ENCODE measurements at places on chromosomes 6 and 20.

GRCh38 chr6:153083869-153084268, 47.2 kb downstream of the RGS17 start:
- DNase-seq: no peak

DNA sequence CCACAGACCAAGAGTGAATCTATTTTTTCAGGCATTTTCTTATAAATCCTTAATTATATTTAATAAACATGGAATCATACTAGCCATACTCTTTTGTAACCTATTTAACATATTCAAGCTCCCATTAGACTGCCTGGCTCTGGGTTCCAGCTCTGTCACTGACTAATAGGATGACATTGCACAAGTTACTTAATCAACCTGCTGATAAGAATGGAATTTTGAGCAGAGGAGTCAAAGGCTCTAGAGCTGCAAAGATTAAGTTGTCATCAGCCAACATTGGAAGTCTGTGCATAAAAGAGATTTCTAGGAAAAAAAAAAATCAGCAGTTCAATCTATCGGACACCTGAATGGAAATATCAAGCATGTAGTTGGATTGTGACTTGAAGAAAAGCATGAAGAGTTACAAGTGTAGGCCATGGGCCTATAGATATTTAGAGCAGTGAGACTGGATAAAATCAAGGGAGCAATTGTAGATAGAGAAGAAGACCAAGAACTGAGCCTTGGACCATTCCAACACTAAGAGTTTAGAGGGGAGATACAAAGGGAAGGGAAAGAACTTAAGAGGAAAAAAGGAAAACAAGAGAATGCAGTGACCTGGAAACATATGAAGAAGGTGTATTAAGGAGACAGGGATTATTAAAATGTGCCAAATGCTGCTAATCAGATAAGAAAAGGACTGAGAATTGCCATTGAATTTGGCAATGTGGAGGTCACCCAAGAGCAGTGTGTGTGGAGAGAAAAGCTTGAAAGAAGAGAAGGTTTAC, 11.0 kb upstream of the HINT3 start:
- DNase-seq: peak; percentile 82

DNA sequence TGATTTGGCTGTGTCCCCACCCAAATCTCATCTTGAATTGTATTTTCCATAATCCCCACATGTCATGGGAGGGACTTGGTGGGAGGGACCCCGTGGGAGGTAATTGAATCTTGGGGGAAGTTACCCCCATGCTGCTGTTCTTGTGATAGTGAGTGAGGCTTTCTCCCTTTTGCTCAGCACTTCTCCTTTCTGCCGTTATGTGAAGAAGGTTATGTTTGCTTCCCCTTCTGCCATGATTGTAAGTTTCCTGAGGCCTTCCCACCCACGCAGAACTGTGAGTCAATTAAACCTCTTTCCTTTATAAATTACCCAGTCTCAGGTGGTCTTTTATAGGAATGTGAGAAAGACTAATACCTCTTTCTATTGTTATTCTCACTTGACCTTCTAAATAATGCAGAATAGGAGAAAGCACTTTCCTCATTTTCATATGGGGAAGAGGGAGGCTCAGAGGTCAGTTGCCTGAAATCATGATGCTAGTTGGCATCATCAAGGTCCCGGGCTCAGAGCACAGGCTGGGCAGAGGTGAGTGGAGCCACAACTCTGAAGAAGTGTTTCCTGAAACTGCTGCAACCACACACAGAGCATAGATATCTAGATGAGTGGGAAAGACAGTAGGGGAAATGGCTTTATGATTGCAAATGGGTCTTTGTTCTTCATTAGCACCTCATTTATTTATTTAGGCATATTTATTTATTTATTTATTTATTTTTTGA, 191.0 kb downstream of the QKI start:
- DNase-seq: no peak

- no peak for DNase-seq
Observed at GRCh38 chr20:57814529-57814928, 104.7 kb upstream of the PMEPA1 start.

GRCh38 chr6:17688481-17688880, 18.2 kb downstream of the NUP153 start:
- DNase-seq: no peak

DNA sequence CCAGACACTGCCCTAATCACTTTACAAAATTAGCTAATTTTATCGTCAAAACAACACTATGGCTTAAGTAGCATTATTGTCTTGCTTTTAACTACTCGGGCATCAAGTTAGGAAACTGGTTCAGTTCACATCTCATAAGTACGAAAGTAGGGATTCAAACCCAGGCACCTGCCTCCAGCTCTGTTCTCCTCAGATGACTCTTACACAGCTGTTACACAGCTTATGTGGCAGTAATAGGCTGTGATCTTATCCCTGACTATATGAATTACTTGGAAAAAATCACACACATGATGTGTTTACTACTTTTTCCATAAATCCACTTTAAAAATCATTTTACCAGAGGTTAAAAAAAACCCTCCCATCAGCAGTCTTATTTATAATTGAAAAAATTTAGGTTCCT, 389.2 kb upstream of the FLRT3 start:
- no peak for DNase-seq

- DNase-seq: peak; percentile 84
Observed at GRCh38 chr6:149454346-149454848, 30.4 kb downstream of the ZC3H12D start.

DNA sequence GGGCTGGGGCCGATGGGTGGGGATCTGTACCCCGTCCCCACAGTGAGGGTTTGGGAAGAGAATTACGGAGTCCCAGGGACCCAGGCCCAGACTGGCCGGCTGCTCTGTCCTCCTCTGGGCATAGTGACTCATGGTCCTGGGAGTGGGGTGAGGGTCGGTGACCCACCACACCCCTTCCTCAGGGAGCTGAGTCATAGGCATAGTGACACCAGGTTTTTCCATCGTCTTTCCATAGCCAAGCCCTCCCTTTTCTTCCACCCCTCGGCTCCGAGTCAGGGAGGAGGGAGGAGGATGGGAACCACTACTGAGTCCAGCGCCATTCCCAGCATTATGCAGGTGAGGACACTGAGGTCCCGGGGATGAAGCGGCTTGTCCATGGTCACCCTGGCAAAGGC, 8.9 kb downstream of the CYP21A2 start:
- DNase-seq: peak; percentile 24

DNA sequence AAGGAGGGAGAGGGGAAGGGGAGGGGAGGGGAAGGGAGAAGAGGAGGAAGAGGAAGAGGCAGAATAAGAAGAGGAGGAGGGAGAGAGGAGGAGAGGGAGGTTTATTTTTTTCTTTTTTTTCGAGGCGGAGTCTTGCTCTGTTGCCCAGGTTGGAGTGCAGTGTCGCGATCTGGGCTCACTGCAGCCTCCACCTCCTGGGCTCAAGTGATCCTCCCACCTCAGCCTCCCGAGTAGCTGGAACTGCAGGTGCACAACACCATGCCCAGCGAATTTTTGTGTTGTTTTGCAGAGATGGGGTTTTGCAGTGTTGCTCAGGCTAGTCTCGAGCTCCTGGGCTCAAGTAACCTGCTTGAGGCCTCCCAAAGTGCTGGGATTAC, 6.1 kb upstream of the GJA10 start:
- DNase-seq: no peak

DNA sequence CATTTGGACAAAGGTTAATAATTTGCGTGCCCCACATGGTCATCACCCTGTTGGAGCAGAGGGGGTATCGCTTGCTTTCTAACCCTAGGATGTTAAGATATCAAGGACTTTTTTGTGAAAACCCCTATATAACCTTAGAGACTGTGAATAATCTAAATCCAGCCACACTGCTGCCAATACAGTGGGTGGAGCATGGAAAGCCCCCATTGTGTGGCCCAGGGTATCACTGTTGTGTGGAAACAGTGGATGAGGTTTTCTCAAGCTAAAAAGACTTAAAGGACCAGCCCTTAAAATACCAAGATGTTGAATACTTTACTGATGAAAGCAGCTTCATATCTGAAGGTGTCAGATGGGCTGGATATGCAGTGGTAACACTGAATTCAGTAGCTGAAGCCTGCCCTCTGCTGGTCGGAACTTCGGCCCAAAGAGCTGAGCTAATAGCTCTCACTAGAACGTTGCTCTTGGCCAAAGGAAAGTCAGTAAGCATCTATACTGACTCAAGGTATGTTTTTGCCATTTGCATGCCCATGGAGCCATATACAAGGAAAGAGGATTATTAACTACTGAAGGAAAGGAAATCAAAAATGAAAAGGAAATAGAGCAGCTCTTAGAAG, 695.2 kb downstream of the PHF3 start:
- peak; percentile 77 for DNase-seq

DNA sequence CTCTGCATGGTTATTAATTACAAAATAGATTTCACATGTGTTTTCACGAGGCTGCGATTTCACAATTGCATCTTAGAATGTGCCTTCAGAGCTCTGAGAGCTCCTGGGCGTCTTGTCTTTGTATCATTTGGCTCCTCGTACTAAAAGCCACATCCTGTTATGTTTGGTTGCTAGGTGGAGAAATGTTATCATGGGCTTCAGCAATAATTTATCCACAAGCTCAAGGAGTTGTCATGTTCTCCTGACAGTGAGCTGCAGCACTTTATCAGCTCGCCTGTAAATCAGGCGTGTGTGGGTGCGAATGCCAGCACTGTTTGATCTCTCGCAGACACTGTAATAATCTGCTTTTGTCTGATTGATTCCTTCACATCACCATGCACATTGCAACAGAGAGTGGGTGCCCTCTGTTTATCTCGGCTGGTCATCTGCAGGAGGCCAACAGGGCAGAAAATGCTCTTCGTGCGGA, 218.6 kb upstream of the ZFP64 start:
- peak; percentile 21 for DNase-seq

GRCh38 chr20:34629342-34629741, 47.5 kb downstream of the PIGU start:
- no peak for DNase-seq

- DNase-seq: peak; percentile 22
Observed at GRCh38 chr6:126027601-126028000, 41.3 kb downstream of the TRMT11 start.

DNA sequence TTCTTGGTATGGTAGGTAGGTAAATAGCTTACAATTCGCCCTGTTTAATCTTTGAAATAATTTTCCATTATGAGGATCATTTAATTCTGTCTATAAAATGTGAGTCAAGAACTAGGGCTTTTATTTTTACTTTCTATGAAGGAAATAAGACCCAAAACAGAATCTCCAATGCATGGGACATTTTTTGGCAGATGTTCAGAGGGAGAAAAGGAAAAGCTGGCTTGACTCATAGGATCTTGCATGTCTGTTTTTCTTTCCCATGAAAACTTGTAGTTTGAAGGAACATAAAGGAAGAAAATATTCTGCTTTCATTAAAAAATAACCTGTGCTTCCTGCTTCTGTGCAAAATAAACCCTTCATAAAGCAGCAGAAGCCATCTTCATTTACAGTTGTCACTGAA, 143.1 kb upstream of the INSM1 start:
- DNase-seq: no peak

DNA sequence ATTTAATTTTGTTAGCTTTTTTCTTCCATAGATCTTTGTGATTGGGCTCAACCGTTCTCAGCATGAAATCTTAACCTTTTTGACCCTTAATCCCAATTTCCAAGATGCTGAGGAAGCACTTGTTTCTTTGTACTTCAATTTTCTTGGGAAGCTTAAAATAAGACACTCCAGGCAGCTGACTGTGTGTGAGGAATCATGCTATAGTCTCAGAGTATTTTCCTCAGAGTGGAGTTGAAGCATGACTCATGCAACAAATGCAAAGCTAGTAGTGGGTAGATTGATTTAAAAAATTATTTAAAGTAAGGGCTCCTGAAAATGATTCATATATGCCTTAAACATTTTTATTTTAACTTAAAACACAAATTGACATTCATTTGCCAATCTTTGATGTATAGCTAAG, 168.7 kb downstream of the BTBD3 start:
- peak; percentile 36 for DNase-seq

- DNase-seq: no peak
Observed at GRCh38 chr6:148074738-148075137, 267.9 kb upstream of the SASH1 start.

DNA sequence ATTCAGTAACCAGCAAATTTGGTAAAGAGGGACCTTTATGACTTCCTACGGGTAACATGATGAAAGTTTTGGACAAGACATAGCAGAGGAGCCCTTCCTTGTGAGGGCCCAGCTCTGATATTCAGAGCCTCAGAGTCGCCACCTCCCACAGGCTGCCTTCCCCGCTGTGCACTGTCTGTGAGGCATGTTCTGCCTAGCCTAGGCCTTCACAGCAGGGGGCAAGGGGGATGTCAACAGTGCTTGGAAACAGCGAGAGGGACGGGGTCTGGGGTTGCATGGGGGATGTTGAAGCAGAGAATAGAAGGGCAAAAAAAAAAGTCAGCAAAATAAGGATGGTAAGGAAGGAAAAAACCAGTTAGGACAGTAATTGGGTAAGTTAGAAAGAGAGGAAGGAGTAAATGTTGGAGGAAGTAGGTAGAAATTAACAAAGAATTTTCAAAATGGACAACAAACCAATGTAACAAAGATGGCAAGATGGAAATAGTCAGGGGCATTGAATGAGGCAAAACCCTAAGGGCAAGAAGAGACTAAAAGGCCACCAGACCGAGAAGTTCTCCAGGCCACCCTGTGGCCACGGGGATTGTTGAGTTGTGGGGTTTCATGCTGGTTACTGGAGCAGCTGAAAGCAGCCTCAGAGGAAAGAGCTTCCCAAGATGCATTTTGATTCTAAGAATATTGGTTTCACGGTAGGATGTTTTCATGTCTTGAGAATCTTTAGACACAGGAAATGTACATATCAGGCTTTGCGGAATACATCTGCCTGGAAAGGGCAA, 139.8 kb downstream of the LY86 start:
- no peak for DNase-seq

- DNase-seq: no peak
Observed at GRCh38 chr6:36204068-36204753, 7.7 kb downstream of the BRPF3 start.

DNA sequence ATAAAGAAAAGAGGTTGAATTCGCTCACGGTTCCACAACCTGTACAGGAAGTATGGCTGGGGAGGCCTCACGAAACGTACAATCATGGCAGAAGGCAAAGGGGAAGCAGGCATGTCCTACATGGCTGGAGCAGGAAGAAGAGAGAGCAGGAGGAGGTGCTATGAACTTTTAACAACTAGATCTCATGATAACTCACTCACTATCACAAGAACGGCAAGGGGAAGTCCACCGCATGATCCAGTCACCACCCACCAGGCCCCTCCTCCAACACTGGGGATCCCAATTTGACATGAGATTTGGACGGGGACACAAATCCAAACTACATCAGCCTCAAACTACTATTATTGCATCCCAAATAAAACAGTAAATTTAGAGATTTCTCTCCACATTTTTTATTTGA, 53.6 kb upstream of the CST7 start:
- no peak for DNase-seq

DNA sequence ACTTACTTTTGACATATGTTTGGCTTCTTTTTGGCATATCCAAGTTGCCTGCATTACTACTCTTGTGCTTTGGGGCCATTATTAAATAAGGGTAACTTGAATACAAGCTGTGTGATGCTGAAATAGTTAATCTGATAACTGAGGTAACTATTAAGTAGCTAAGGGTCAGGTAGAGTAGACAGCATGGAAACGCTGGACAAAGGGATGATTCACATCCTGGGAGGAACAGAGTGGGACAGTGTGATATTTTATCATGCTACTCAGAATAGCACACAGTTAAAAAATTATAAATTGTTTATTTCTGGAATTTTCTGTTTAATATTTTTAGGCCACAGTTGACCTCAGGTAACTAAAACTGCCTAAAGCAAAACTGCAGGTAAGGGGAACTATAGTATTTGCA, 483.9 kb downstream of the RFPL4B start:
- peak; percentile 18 for DNase-seq

GRCh38 chr6:157514659-157515496, 133.9 kb downstream of the ZDHHC14 start:
- DNase-seq: peak; percentile 69

- DNase-seq: no peak
Observed at GRCh38 chr20:32971703-32972161, 32.5 kb downstream of the SUN5 start.
